ENCODE measurements at places on chromosomes 6 and 20. TPM values are rescaled to one million over a fixed set of nuclear protein-coding genes. Genes with fewer than 3 reads are reported as not detected.
A peak's percentile ranks its signal among the peaks of the same experiment; 100 is the strongest.

- DNase-seq, result no peak
These were observed 107.4 kb upstream of the NAA20 start for GRCh38 chr20:19909725-19910124.

DNA sequence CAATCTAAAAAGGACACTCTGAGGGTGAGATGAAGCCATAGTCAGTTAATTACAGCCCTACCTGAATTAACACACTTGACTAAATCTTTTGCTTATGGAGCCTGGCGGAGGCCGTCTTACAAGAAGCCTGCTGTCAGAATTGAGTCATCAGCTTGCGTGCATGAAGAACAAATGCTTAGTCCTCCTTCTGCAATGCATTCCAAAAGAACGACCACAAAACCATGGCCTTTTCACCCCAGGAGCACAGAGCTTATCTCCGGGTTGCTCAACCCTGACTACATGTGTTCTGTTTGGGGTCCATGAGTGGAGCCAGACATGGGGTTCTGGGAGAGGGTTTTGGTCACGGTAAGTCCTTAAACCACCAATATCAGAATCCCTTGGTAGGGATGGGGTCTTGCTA lies 318.1 kb downstream of the CLIC5 start:
- no peak for DNase-seq

DNA sequence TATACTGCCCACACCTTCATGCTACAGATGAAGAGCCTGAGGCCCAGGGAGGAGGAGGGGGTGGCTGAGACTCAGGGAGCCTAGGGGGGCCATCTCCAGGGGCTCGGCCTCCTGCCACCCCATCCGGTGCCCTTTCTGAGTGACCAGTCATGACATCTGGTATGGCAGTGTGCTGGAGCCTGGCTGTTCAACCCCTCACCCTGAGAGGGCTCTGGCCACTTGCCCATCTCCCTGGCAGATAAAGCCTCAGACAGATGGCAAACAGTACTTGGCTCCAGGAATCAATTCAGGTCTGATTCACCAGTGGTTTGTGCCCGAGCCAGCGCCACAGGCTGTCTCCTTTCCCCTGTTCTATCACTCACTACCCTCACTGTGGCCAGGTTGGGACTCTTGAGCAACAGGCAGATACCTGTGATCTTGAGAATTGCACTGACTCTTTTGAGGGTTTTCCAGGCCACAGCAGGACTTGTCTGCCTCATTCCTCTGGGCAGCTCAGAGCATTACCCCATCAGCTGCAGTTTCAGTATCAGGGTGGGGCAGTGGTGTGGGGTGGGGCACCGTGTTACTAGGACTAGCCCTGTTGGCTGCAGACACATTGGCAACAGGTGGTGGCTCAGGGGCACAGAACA lies 22.8 kb downstream of the SRSF3 start:
- DNase-seq, result no peak

DNA sequence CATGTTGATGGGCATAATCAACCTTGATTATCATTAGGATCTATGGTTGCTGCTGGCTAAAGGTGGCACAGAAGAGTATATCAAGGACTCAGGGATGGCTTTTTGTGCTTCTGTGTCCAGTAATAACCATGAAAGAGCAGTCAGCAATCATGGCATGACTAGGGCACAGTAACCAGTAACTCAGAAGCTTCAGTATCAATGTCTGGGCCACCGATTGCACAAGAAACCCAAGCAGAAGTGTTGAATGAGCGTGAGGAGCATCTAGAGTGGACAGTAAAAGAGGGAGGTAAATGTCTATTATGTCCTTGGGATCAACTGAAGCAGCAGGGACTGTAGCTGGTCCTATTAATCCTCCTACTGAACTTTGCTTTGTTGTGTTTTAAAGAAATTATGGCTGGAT lies 81.5 kb upstream of the F13A1 start:
- no peak for DNase-seq

- DNase-seq, result peak; percentile 63
These were observed at the start of gene GPSM3 for GRCh38 chr6:32192608-32193039. GPSM3 (minus strand) TSS chr6:32192643; CDS start chr6:32192513, 130 bp downstream.

- peak; percentile 67 for DNase-seq
These were observed 13.3 kb downstream of the DNMT3B start for GRCh38 chr20:32775336-32775991.

TFAP2C gene
- not detected for total RNA-seq

CPNE5 gene
- total RNA-seq, result 1.2 TPM
